NCI-H748 treated with DMSO at 0.1 percent for 48 hours (cell line): ENCODE measurements at places on chromosomes 16 and 17.

- no peak for DNase-seq
Observed at GRCh38 chr17:55741356-55741700, 9.5 kb upstream of the PCTP start.

DNA sequence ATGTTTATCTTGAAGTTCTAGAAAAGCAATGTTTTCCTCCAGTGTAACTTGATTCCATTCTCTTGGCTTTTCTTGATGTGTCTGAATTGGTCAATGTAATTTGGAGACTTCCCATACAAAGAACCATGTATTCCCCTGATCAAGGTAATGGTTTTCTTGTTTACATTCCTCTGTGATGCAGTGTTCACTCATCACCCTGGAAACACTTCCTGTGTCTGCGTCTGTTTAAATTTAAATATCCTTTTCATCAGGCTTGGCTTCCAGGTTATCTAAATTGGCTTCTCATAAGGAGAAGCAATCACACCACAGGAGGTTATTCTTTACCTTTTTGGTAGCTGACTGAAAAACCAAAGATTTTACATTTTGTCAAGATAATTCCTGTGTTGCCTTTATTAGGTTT is 237.3 kb upstream of the WSCD1 start:
- peak; percentile 99 for DNase-seq

DNA sequence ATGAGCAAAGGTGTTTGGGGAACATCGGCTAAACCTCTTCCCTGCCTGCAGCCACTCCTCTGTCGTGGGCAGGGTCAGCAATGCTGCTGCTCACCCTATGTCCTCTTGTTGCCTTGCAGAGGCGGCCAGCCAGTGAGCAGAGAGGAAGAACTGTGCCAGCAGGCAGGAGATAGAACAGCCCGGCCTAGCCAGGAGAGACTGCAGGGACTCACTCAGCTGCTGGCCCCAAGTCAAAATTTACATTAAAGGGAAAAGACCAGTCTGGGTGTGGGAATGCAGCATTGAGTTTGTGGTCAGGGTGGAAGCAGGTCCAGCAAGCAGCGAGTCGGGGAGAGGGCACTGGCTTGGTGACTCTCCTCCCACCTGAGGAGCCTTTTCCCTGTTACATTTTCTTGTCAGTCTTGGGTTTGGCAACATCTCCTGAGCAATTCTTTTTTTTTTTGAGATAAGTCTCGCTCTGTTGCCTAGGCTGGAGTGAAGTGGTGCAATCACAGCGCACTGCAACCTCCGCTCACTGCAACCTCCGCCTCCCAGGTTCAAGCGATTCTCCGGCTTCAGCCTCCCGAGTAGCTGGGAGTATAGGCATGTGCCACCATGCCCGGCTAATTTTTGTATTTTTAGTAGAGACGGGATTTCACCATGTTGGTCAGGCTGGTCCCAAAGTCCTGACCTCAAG is 22.7 kb downstream of the LIG3 start:
- DNase-seq, result no peak

- DNase-seq, result peak; percentile 4
Observed at GRCh38 chr16:57485916-57486857, at the start of gene DOK4. TSS of gene DOK4 (minus strand) at chr16:57486493. CDS start at chr16:57479507, 6,986 bp downstream.

- DNase-seq, result no peak
Observed at GRCh38 chr17:9238340-9239245, 217.3 kb downstream of the NTN1 start.

- no peak for DNase-seq
Observed at GRCh38 chr16:82761858-82762257, 135.1 kb downstream of the CDH13 start.

DNA sequence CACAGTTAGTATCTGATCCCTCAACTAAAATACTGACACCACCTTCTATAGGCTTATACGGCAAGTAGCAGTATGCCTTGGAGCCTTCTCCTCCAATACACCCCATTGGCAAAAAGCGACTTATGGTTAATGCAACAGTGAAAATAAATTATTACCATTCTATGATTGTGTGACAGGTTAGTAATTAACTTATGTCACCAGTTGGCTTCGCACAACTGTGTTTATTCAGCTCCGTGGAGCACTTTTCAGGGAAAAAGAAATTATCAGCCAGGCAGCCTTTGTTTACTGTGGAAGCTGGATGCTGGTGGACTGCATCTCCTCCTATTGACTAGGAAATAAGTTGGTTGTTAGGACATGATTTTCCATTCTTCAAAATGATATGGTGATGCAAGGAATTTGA is 833.8 kb upstream of the RBFOX1 start:
- peak; percentile 45 for DNase-seq

- no peak for DNase-seq
Observed at GRCh38 chr16:371515-372301, 1.4 kb upstream of the MRPL28 start.

DNA sequence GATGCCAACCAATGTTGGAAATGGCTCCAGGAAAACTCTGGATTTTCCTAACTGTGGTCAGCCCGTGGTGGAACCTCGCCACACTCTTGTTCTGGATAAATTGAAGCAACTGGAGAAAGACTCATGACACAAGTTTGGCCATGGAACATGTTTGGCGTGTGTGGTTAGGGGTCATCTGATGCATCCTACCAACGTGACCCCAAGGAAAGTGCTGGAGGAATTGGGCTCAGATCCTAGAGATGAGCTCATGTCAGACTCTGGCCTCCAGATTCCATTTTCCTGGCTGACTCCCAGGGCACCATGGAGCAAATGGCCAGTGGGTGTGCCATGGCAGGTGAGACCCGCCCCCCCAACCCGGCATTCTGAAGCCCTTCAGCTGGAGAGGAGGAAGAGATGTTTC is 58.5 kb downstream of the CACNG5 start:
- DNase-seq, result no peak

DNA sequence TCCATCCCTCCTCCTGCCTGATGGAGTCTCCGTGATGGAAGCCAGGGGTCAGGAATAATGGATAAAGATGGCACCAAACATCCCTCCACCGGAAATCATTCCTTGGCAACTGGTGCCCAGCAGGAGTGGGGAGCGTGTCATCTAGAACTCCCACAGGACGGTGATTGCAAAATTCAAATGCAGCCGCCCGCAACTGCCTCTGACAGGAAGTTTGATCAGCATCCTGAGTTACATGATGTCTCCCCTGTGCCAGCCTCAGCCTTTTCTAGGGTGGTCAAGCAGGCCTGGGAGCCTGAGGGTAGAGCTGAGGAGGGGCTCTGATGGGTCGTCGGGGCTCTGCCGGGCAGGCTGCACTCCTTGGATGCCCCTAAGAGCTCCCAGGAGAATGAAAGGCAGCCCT is 52.8 kb downstream of the GSG1L start:
- DNase-seq, result no peak

GRCh38 chr17:45925311-45925710 is 31.0 kb downstream of the MAPT start:
- DNase-seq, result no peak

DNA sequence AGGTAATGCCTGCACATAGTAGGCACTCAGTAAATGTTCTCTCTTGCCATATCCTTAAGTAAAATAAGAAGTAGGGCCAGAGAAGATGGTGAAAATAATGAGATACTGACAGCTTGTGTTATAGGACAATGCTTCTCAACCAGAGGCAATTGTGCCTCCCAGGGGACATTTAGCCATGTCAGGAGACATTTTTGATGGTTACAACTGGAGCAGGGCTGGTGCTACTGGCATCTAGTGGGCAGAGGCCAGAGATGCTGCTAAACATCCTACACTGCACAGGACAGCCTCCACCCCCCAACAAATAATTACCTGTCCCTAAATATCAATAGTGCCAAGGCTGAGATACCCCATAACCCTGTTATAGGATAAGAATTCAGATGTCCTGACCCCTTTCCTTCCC is 1.7 kb downstream of the RAD51D start:
- DNase-seq, result no peak
